ENCODE measurements at places on chromosomes 4 and X.

GRCh38 chr4:128827296-128827695 is 17.8 kb downstream of the JADE1 start:
- DNase-seq, result no peak

DNA sequence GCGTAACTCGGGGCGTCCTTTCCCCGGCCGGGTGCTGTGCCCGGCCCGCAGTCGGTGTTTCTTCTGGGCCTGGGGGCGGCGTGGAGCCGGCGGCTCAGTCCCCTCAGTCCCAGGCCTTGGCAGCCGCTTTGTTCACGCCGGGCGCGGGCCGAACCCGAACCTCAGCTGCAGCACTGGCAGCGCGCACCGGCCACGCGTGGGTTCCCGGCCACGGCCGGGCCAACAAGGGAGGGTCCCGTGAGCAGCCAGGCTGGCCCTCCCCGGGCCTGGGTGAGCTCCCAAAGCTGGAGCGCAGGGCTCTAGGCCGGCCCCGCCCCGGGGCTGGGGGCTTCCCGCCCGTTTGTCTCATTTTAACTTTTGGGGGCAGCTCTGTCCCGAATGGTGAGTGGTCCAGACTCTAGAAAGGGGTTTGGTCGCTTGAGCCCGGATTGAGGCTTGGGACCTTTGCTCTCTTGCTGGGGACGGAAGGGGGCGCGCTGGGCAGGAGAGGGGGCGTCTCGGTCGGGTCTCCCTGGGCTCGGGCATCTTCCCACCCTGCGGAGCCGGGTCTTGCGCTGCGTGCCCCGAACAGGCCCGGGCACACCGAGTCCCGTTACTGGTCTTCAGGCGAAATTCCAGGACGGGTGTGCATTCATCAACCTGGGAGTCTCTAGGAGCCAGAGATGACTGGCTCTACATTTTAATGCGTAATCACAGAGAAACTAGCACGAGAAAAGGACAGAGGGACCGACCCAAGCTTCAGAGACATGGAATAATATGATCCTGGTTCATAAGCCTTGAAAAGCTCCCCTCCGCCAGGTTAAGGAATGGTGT is 177.1 kb downstream of the CBR4 start:
- DNase-seq, result no peak

DNA sequence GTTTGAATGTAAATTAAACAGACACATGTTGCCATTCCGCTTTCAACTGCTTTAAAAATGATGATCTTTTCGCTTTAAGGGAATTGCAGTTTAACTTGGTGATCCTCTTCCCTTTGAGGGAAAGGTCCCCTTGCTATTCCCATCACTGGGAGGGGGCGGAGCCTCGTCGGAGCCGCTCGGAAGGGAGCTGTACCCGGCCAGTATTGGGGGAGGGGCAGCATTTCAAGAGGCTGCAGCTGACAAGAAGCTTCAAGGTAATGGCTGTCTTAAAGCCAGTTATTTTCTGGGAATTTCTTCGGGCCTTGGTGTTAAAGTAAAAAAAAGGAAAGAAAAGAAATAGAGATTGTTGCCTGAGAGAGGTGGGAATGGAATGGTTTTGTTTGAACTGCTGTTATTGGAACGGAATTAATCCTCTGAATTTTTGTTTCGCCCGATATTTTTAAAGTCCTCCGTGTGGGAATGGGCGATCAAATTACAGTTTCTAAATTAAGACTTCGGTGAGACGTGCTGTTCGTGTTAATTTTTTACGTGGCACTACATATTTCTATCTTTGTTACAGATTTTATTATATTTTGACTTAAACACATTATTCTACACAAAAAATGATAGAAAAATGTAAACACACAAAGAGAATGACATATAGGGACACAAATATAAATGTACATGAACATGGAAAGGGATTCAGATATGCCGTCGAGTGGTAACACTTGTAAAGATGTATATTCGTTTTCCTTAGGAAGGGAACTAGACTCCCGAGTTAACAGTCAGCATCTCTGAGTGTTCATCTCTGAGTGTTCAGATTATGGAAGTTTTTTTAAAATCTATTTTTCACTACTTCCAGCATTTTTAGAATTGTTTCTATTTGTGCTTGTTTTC is 9.2 kb downstream of the PWWP3B start:
- no peak for DNase-seq

- DNase-seq, result no peak
Measured at GRCh38 chrX:31397119-31397518, 325.3 kb upstream of the FTHL17 start.

GRCh38 chr4:8905226-8905772 is 33.7 kb upstream of the HMX1 start:
- no peak for DNase-seq

- no peak for DNase-seq
Measured at GRCh38 chrX:41935832-41936231, 12.5 kb upstream of the CASK start.

DNA sequence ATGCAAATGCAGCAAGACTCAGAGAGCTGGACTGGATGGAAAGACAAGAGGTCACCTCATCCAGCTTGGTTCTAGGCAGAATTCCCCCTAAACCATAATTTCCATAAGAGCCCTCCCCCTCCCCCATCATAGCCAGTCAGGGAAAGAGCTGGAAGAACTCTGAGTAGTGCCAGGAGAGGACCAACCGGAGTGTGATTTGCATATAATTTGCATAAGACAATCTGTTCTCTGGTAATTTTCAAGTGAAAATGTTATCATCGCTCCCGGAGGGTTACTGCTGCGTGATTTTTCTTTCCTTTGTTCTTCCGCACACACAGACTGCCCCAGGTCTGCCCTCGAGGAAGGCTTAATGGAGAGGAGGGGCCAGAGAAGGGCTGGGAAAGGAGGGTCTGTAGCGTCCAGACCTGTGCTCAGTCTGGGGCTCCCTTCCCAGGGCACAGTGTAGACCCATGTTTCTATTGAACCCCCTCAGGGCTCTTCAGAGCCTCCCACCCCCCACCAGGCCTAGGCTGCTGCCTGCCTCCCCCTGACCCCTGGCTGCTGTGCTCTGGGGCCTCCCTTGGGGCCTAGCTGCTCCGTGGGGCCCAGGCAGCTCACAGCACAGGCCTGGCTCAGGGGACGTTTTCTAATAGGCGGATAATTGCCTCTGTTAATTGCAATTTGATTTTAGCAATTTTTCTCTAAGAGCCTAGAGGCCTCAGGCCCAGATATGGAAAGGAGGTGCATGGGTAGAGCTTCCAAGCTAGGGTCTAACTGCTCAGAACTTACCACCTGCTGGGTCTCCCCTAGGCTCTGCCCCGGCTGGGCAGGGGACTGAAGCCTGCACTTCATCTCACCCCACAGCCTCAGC is 90.4 kb upstream of the PJA1 start:
- no peak for DNase-seq

- no peak for DNase-seq
Measured at GRCh38 chr4:33150525-33150910, 2430.3 kb downstream of the PCDH7 start.

DNA sequence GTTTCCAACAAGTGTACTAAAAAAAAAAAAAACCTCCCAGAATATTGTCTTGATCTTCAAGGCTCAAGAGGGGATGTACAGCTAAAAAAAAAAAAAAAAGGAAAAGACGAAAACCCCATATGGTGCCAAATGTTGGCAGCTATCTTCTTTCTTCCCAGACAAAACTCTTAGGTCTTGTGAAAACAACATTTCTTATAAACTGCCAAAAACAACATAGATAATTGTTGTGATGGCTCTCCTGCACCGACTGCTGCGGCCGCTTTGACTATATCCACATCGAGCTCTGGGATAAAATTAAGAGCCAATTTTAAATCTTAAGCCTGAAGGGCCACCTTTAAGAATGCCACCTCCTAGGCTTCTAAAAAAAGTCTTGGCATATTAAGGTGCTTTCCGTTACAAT is 23.5 kb downstream of the PDGFC start:
- DNase-seq, result no peak

DNA sequence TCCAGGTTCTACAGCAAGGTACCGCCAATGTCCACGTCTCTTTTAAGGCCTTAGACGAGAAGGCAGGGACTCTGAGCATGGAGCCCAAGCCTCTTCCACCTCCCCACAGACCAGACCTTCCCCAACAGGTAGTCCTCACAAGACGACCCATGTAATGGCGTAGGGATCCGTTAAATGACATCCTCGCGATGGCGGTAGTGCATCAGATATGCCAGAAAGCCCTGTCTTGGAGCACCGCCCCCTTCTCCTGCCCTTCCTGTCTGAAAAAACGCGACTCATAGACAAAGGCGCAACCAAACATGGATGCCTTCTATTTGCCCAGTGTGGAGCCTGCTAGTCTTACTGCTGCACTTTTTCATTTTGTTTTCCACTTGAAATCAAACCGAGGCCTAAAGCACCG is 185.4 kb downstream of the OR13H1 start:
- DNase-seq, result no peak

GRCh38 chr4:8305851-8306471 is 36.4 kb downstream of the HTRA3 start:
- DNase-seq, result no peak

DNA sequence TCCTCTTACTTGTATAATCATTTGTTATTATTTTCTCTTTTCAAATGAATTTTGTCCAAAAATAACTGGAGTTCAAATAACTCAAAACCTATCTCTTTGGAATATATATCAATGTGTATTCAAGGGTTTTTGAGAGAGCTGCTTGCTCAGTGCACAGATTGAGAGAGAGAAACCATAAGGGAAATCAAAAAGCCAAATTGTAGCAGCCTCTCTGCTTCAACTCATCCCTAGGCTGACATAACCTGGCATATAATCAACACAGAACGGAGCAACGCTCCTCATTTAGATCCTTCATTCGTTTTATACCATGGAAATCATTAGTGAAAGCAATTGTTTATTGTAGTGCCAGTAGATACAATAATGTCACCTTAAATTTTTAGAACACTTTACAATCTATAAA is 1.8 kb upstream of the GPM6A start:
- no peak for DNase-seq

DNA sequence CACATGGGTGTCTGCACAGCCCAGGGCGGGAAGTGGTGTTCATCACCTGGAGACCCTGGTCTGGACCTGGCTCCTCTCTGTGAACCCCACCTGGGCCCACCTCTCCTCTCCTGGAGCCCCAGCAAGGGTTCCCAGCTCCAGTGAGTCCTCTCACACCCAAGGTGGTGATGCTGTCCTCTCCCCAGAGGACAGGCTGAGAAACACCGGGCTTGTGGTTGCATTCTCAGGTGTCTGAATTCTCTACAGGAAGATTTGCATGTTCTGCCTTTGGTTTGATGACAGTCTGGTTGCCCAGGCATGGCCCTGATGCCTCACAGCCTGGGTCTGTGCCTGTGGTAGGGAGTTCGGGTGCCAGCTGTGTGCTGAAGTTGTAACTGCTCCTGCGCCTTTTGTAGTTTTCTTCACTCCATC is 3.8 kb downstream of the MAEA start:
- no peak for DNase-seq

GRCh38 chr4:43846111-43846587 is 602.5 kb downstream of the KCTD8 start:
- DNase-seq, result no peak

DNA sequence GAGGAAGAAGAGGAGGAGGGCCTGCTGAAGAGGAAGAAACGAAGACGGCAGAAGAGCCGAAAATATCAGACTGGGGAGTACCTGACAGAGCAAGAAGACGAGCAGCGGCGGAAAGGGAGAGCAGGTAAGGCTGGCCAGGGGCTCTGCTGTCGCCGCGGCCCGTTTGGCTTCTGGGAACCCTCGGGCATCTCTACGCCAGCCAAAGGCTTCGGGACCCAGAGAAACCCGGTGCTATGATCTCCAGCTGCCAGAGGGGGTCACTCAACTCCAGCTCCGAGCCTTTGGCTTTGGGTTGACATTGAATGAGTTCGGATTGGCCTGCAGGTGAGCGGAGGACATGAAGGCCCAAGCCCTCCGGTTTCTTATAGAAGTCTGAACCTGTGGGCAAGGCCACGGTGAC is 42.8 kb downstream of the BCORL1 start:
- no peak for DNase-seq

DNA sequence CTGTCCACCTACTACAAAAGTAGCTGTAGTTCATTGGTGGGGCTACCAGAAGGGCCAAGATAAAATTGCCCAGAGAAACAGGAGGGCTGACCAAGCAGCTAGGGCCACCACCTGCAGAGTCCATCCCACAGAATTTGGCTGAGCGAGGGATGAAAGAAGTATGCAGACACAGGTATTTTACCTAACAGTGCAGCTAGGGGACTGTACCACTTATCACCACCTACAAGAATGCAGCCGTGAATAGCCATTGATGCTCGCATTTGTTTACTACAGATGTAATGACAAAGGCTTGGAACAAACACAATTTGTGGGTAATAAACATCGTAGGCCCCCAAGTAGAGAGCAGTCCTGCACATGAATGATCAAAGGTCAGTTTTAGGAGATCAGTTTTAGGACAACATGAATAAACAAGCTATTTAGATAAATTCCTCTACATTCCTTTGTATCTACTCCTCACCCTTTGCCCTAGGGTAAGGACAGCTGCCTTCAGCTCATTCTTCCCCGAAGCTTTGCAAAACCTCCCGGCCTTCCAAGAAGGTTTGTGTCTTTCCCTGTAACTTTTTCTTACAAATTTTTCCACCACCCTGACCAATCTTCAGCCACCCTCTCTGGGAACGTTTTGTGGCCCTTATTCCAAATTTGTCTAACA is 49.5 kb downstream of the ZNF718 start:
- no peak for DNase-seq

DNA sequence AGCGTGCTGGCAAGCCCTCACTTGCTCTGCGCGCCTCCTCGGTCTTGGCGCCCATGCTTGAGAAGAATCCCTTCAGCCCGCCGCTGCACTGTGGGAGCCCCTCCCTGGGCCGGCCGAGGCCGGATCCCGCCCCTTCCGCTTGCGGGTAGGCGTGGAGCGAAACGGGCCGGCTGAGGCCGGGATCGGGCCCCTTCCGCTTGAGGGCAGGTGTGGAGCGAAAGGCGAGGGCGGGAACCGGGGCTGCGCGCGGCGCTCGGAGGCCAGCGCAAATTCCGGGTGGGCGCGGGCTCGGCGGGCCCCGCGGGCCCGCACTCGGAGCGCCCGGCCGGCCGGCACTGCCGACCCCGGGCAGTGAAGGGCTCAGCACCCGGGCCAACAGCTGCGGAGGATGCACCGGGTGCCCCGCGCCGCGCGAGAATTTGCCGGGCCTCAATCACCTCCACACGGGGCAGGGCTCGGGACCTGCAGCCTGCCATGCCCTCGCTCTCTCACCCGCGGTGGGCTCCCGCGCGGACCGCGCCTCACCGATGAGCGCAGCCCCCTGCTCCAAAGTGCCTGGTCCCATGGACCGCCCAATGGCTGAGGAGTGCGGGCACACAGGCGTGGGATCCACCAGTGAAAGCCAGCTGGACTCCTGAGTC is 58.1 kb upstream of the GBA3 start:
- DNase-seq, result no peak
